Spleen (tissue), 13 donors: ENCODE measurements at places on chromosomes 7 and 10. TPM values are rescaled to one million over a fixed set of nuclear protein-coding genes. Genes with fewer than 3 reads are reported as not detected.
A peak's percentile ranks its signal among the peaks of the same experiment; 100 is the strongest.

The MYO1G gene
- 57.1 TPM for total RNA-seq

GRCh38 chr10:118873738-118874105 lies 119.0 kb upstream of the CACUL1 start:
- no peak for DNase-seq
- peaks cover 15% of the 10 kb centered on the region for H3K27me3 ChIP-seq
- H3K4me1 ChIP-seq: peaks cover 7% of the 10 kb centered on the region
- H3K27ac ChIP-seq: no peak overlapping the region
- no peaks in the 10 kb centered on the region for H3K36me3 ChIP-seq

The KIAA1217 gene
- 23.3 TPM for total RNA-seq

DNA sequence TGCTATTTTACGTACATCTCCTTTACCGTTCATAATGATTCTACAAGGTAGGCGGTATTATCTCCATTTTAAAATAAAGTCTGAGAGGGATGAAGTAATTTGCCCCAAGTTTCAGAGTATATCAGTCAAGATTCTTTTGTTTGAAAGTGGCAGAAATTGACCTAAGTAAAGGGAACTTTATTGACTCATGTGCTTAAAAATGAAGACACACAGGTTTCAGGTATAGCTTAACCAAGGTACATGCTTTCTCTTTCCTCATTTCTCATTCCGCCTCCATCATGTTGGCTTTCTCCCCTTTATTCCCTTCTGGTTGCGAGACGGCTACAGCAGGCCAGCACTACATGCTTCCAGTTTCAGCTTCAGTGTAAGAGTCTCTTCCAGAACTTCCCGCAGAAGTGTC lies 77.5 kb downstream of the NOC3L start:
- H3K36me3 ChIP-seq: no peaks in the 10 kb centered on the region
- DNase-seq: no peak
- peaks cover 2% of the 10 kb centered on the region for H3K4me1 ChIP-seq
- no peaks in the 10 kb centered on the region for H3K27me3 ChIP-seq
- no peak overlapping the region for H3K27ac ChIP-seq
- H3K4me3 ChIP-seq: no peak overlapping the region

The CC2D2B gene
- total RNA-seq: 3.3 TPM

GRCh38 chr7:28237363-28237762 lies 56.8 kb upstream of the JAZF1 start:
- H3K27me3 ChIP-seq: no peaks in the 10 kb centered on the region
- no peak overlapping the region for H3K27ac ChIP-seq
- DNase-seq: no peak
- no peak overlapping the region for H3K4me3 ChIP-seq
- no peaks in the 10 kb centered on the region for H3K36me3 ChIP-seq

DNA sequence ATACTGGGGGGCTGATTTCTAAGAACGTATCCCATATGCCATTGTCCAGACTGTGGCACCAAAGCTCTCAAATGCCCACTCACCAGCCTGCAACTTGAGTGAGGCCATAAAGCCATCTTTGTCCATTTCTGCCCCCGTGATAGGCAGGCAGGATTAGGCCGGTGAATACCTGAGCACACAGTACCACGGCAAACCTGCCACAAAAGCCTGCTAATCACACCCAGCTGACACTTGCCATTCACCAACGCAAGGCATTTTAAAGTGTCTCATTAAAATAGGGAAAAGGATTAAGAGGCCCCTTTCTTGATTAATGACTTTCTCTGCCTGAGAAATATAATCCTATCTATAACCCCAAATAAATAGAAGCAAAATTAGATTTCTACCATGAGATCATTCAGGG lies 111.4 kb upstream of the NANOS1 start:
- no peak for DNase-seq
- no peak overlapping the region for H3K4me3 ChIP-seq
- H3K27ac ChIP-seq: no peak overlapping the region
- H3K27me3 ChIP-seq: no peaks in the 10 kb centered on the region
- H3K4me1 ChIP-seq: no peaks in the 10 kb centered on the region

GRCh38 chr7:41861642-41862041 lies 158.8 kb upstream of the INHBA start:
- DNase-seq: no peak
- H3K27ac ChIP-seq: no peak overlapping the region
- no peak overlapping the region for H3K4me3 ChIP-seq

The VAX1 gene
- total RNA-seq: not detected

The PRSS58 gene
- not detected for total RNA-seq

GRCh38 chr10:71141528-71141927 lies 70.8 kb upstream of the UNC5B start:
- no peak overlapping the region for H3K27ac ChIP-seq
- DNase-seq: no peak
- H3K36me3 ChIP-seq: no peaks in the 10 kb centered on the region
- H3K27me3 ChIP-seq: no peaks in the 10 kb centered on the region

DNA sequence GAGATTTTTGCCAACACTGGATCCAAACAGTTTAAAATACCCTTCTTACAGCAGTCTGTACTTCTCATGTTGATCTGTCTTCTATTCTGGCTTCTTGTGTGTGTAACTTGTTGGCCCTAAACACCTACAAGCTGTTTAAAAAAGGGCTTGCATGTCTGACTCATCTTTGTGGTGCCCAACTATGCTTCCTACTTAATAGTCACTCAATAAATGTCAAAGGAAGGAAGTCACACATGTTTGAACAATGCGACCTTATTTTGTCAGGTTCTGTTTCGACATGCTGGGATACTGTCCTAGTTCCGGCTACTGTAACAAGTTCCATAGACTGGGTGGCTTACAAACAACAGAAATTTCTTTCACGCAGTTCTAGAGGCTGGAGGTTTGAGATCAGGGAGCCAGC lies 9.4 kb upstream of the GRK5 start:
- no peak for DNase-seq
- H3K27me3 ChIP-seq: no peaks in the 10 kb centered on the region
- no peaks in the 10 kb centered on the region for H3K36me3 ChIP-seq
- no peak overlapping the region for H3K4me3 ChIP-seq
- no peak overlapping the region for H3K27ac ChIP-seq
- H3K4me1 ChIP-seq: peaks cover 7% of the 10 kb centered on the region

DNA sequence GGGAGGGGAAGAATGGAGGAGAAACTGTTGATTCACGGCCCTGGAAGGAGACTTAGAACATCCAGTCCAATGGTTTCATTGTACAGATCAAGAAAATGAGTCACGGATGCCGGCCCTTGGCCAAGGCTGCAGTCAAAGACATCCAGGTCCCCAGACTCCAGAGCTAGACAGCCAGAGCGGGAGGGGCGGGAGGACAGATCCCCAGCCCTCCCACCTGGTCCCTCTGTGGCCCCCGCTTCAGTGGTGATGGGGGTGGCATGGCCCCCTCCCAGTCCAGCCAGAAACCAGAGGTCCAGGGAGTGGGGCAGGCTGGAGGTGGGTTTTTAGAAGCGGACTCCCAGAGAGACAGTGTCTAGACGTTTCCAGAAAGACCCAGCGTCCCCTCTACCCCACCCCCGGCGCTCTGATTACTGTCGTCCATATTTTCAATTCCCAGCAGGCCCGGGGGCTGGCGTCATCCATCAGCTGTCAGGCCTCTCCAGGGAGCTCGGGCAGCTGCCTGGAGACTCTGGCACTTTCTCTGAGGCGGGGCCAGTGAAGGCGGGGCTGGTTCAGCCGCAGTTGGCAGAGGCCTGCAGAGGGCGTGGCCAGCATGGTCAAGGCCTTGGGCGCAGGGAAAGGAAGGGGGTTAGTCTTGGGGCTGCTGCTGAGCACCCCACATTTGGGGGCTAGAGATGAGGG lies 8.0 kb upstream of the HSPB1 start:
- H3K27me3 ChIP-seq: no peaks in the 10 kb centered on the region
- no peak overlapping the region for H3K4me3 ChIP-seq
- DNase-seq: peak; percentile 90
- no peaks in the 10 kb centered on the region for H3K36me3 ChIP-seq

DNA sequence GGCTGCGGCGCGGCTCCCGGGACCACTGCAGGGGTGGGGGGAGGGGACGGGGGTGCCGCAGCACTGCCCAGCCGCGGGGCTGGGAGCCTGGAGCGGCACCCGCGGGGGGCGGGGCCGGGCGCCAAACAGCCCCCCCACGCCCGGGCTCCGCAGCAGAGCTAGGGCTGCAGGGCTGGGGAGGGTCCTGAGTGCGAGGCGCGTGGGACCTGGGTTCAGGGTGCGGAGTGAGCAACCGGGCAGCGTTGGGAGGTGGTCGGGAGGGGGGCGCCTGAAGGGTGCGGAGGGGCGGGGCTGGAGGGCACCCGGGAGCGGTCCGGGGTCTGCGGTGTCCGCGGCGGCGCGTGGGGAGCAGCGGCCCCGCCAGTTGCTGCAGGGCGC lies 528 bp downstream of the CAMK2G start:
- DNase-seq: no peak
- no peaks in the 10 kb centered on the region for H3K27me3 ChIP-seq
- H3K36me3 ChIP-seq: peaks cover 7% of the 10 kb centered on the region
- H3K27ac ChIP-seq: peak overlapping the region; percentile 91

DNA sequence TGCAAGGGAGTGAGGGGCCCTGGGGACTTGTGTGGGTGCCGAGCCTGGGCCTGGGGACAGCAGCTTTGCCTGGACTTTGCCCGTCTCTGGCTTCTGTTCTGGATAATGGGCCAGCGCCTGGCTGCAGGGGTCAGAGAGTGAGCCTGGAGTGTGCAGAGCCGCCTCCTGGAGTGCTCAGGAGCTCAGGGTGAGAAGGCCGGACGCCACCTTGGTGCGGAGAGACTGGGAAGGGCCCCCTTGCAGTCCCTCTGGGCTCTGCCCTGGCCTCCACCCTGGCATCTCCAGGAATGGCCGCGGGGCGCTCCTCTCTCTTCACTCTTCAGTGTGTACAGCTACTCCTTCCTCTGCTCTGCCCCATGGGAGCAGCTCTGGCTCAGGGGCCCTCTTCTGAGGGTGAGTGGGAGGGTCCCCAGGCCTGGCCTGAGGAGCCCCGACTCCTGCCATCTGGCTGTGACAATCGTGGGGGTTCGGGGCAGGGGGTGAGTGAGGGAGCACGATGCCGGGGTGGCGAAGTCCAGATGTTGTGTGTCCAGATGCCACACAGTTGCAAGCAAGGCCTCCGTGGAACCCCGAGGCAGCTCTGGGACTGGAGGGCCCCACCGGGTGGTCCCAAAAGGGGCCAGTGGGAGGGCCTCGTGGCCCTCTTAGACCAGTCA lies 187.1 kb downstream of the DNAJB6 start:
- H3K36me3 ChIP-seq: no peaks in the 10 kb centered on the region
- no peaks in the 10 kb centered on the region for H3K27me3 ChIP-seq
- H3K4me1 ChIP-seq: no peaks in the 10 kb centered on the region
- no peak overlapping the region for H3K27ac ChIP-seq
- no peak overlapping the region for H3K4me3 ChIP-seq

- no peaks in the 10 kb centered on the region for H3K27me3 ChIP-seq
- no peaks in the 10 kb centered on the region for H3K36me3 ChIP-seq
- no peaks in the 10 kb centered on the region for H3K4me1 ChIP-seq
- H3K27ac ChIP-seq: no peak overlapping the region
These were observed 40.6 kb downstream of the CCDC172 start for GRCh38 chr10:116364868-116365267.

- no peak overlapping the region for H3K4me3 ChIP-seq
- no peaks in the 10 kb centered on the region for H3K36me3 ChIP-seq
- H3K4me1 ChIP-seq: peaks cover 3% of the 10 kb centered on the region
- no peak for DNase-seq
- peaks cover 37% of the 10 kb centered on the region for H3K27me3 ChIP-seq
These were observed 475 bp downstream of the NEUROD6 start for GRCh38 chr7:31340051-31340450.

DNA sequence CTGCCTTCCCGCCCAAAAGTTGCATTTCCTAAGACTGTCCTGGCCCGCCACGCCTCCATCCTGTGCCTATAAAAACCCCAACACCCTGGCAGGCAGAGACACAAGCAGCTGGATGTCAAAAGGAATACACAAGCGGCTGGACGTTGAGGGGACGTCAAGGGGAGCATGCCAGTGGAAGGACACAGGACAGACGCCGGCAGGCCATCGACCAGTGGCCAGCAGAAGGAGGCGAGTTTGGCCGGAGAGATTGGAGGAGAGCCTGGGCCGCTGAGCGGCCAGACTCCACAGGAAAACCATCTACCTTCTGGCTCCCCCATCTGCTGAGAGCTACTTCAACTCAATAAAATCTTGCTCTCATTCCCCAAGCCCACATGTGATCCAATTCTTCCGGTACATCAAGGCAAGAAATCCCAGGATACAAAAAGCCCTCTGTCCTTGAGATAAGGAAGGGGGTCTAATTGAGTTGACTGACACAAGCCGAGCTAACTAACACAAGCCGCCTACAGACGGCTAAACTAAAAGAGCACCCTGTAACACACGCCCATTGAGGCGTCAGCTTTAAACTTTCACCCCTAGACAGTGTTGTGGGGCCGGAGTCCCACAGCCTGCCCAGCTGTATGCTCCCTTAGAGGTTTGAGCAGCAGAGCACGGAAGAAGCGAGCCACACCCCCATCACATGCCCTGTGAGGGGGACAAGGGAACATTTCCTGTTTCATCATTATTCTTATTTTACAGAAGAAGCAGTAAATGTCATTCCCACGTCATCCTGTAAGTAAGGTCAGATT lies 150.3 kb upstream of the PHYHIPL start:
- H3K36me3 ChIP-seq: no peaks in the 10 kb centered on the region
- H3K4me3 ChIP-seq: no peak overlapping the region
- no peaks in the 10 kb centered on the region for H3K4me1 ChIP-seq
- peak; percentile 69 for DNase-seq

GRCh38 chr7:44765579-44766415 lies 17.1 kb downstream of the ZMIZ2 start:
- no peaks in the 10 kb centered on the region for H3K27me3 ChIP-seq
- no peak overlapping the region for H3K4me3 ChIP-seq
- H3K27ac ChIP-seq: no peak overlapping the region
- peaks cover 77% of the 10 kb centered on the region for H3K36me3 ChIP-seq
- DNase-seq: no peak

DNA sequence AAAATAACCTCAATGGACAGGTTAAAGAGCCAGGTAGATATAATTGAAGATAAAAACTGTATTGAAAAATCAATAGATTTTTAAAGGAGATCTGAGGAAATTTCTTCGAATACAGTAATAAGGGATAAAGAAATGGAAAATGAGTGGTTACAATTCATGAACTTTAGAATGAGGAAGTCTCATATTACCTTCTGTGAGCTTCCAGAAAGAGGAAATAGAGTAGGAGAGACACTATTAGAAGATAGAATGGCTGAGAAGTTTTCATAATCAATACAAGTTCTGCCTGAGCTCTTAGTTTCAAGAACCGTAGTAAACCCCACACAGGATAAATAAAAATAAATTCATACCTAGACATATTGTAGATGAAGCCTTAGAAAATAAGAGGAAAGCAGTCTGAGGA lies 11.5 kb downstream of the SDK1 start:
- no peaks in the 10 kb centered on the region for H3K36me3 ChIP-seq
- H3K4me3 ChIP-seq: no peak overlapping the region
- no peak overlapping the region for H3K27ac ChIP-seq
- H3K27me3 ChIP-seq: no peaks in the 10 kb centered on the region
- DNase-seq: no peak

The GCK gene
- not detected for total RNA-seq

DNA sequence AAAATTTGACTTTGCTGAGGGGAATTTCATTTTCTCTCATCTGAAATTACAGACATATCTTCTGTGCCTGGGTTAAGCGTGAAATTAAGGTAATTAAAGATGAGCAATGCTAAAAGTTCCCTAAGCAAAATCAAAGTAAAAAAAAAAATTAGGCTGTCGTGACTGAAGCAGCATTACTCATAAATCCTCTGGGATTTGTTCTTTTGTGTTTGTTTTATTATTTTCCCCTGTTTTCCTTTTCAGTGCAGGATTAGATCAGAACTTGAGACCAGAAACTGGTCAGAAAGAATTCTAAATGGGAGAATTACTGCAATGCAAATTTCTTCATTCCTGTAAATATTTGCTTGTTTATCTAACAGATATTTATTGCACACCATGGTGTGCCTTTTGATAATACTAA lies 141.4 kb upstream of the BET1 start:
- no peaks in the 10 kb centered on the region for H3K4me1 ChIP-seq
- no peaks in the 10 kb centered on the region for H3K36me3 ChIP-seq
- no peak for DNase-seq
- no peak overlapping the region for H3K27ac ChIP-seq
- H3K27me3 ChIP-seq: no peaks in the 10 kb centered on the region
